Lung (tissue), 17 donors: ENCODE measurements at places on chromosomes 12 and 14. TPM values are rescaled to one million over a fixed set of nuclear protein-coding genes. Genes with fewer than 3 reads are reported as not detected.

DNA sequence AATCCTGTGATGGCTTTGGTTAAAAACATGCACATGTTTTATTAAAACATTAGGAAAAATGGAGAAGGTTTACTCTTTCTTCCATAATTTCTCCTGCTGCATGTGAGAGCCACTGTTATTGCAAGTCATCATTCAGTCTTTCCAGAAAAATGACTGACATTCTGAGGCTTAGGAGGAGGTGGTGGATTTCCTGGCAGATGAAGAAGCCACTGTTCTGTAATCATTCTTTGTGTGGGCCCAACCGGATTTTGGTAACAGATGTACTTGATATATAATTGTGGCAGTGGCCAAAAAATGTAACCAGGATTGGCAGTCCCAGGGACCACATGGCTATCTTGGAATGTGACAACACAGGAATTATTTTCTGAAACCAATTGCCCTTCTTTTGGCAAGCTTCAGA is 120.2 kb downstream of the DAAM1 start:
- no peak for DNase-seq

- no peak for DNase-seq
These were observed 152.2 kb upstream of the BMP4 start for GRCh38 chr14:54108481-54109471.

DNA sequence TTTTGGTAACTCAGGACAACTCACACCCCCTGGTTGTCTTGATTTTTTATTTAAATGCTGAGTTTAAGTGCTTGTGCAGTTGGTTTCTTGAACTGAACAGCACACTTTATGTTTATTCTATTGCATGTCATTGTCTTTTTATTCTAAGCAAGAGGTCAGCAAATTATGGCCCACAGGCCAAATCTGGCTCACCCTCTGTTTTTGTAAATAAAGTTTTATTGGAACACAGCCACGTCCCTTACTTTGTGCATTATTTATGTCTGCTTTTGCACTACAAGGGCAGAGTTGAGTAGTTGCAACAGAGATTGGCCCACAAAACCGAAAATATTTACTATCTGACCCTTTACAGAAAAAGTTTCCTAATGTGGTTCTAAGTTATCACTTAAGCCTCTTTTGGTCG is 52.3 kb downstream of the SUDS3 start:
- DNase-seq, result no peak

GRCh38 chr14:87696485-87696884 is 296.5 kb downstream of the GALC start:
- no peak for DNase-seq

- no peak for DNase-seq
These were observed 30.3 kb downstream of the FBXL14 start for GRCh38 chr12:1564067-1564466.

DNA sequence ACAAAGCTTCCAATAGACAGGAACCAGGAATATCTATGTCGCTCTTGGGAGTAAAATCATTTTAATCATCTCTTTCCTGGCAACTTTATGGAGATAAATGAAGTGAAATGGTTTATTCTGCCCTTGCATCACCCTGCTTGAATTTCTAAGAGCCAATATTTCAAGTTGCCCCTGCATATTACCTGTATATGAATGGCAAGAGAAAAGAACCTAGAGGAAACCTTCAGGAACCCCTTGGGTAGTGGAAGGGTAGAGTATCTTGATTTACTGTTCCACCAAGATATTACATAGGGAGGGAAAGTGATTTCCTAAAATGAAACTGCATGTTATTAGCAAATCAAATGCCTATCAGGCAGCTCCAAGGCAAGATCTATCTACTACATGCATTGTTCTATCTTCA is 308.4 kb upstream of the NAV3 start:
- no peak for DNase-seq

GRCh38 chr14:60878121-60878520 is 102.8 kb downstream of the TRMT5 start:
- DNase-seq, result no peak

DNA sequence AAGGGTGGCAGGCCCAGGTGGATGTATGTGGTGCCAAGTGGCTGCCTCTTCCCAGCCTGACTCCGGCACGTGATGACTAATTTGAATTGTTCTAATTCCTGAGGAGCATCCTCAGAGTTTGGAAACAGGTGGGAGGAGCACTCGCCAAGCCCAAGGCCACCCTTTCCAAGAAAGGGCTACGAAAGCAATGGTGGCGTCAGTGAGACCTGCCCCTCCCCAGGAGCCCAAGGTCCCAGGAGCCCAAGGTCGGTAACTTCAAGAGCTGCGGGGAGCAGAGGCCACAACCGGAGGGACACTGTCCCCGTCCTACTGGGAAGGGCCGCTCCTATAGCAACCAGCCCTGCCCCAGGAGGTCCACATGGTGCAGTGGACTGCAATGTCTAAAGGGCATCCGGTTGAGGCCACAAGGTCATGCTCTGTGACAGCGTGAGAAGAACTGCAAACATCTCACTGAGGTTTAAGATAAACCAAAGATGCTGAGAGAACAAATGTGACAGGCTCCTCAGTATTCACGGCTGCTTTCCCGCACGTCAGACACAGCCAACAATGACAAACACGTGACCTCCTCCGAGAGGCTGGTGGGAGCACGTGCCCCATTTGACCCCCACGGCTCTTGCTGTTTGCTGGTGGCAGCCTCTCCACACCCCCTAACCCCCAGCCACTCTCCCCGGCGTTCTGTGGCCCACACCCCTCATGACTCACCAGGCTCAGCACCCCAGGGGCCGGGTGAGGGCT is 79.6 kb downstream of the ITPK1 start:
- DNase-seq, result no peak

Gene CABP1
- 0.63 TPM for total RNA-seq

Gene KRT72
- total RNA-seq, result not detected

Gene TOX4
- 42.8 TPM for total RNA-seq

Gene CDH24
- total RNA-seq, result 4.6 TPM
